ENCODE measurements at places on chromosomes 2 and 18. TPM values are rescaled to one million over a fixed set of nuclear protein-coding genes. Genes with fewer than 3 reads are reported as not detected.

The ZFAND2B gene
- total RNA-seq, result 48.1 TPM

The STAM2 gene
- total RNA-seq, result 42.2 TPM

The PRKAG3 gene
- 0.26 TPM for total RNA-seq

GRCh38 chr2:227524665-227525064 is 52.7 kb downstream of the AGFG1 start:
- no peaks in the 10 kb centered on the region for H3K4me1 ChIP-seq
- no peak for DNase-seq
- no peak overlapping the region for H3K4me3 ChIP-seq

DNA sequence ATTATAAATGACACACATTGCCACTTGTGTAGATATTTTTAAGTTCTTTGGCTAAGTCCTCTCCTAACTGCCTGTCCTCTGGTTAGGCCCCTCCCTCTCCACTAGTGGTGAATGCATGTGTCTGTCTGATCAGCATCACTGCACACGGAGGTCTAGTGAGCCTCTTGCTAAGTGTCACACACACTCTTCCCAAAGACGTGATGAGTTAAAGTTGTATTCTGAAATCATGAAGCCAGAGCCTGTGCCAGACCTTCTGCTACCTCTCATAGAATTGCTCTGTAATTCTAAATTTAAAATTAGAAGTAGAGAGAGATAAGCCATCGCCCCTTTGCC is 41.3 kb downstream of the RALB start:
- no peaks in the 10 kb centered on the region for H3K27me3 ChIP-seq
- H3K36me3 ChIP-seq, result peaks cover 65% of the 10 kb centered on the region
- no peak for DNase-seq

DNA sequence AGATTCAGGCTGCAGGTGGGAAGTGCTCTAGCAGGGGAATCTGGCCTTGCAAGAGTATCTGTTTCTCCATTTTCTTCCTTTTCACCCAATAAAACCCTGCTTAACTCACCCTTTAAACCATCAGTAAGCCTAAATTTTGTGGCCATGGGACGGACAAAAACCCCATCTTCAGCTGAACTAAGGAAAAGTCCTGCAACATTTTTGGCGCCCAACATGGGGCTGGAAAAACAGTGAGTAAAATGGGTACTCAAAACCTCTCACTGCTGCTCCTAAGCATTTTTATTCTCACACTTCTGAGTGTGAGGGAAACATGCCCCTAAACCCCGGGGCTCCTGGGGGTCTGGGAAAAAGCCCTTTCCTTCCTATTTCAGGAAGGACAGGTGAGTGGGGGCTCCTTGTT is 414.3 kb downstream of the ZNF804A start:
- H3K27ac ChIP-seq, result no peak overlapping the region
- no peaks in the 10 kb centered on the region for H3K4me1 ChIP-seq
- no peaks in the 10 kb centered on the region for H3K27me3 ChIP-seq
- no peak overlapping the region for H3K4me3 ChIP-seq

GRCh38 chr2:26279886-26280285 is 35.1 kb downstream of the HADHB start:
- peaks cover 69% of the 10 kb centered on the region for H3K36me3 ChIP-seq
- H3K4me3 ChIP-seq, result no peak overlapping the region
- H3K27me3 ChIP-seq, result no peaks in the 10 kb centered on the region
- H3K27ac ChIP-seq, result no peak overlapping the region

GRCh38 chr2:216914491-216914890 is 54.6 kb upstream of the TNP1 start:
- no peaks in the 10 kb centered on the region for H3K27me3 ChIP-seq
- no peak for DNase-seq
- H3K4me3 ChIP-seq, result no peak overlapping the region
- H3K27ac ChIP-seq, result no peak overlapping the region
- no peaks in the 10 kb centered on the region for H3K4me1 ChIP-seq
- H3K36me3 ChIP-seq, result no peaks in the 10 kb centered on the region

DNA sequence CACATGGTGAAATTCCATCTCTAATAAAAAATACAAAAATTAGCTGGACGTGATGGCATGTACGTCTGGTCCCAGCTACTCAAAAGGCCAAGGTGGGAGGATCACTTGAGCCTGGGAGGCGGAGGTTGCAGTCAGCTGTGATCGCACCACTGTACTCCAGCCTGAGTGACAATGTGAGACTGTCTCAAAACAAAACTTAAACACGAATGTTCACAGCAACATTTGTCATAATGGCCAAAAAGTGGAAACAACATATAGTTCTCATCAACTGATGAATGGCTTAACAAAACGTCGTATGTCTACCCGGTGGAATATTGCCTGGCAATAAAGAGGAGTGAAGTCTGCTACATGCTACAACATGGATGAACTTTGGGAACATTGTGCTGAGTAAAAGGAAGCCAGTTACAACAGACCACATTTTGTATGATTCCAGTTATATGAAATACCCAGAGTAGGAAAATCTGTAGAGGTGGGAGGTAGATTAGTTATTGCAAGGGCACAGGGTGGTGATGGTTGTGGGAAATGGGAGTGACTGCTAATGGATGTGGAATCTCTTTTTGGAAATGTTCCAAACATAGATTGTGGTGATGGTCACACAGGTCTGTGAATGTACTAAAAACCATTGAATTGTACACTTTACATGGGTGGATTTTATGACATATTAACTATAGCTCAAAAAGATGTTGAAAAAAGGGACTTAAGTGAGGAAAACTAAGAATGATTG is 478.2 kb downstream of the PTPRM start:
- no peaks in the 10 kb centered on the region for H3K36me3 ChIP-seq
- no peak overlapping the region for H3K27ac ChIP-seq

All from suprapubic skin (tissue), 4 donors.